CD4-positive, alpha-beta T cell treated with Interleukin-6 at 100 ng/mL for 8 hours (primary cell): ENCODE measurements at places on chromosomes 4 and X.

DNA sequence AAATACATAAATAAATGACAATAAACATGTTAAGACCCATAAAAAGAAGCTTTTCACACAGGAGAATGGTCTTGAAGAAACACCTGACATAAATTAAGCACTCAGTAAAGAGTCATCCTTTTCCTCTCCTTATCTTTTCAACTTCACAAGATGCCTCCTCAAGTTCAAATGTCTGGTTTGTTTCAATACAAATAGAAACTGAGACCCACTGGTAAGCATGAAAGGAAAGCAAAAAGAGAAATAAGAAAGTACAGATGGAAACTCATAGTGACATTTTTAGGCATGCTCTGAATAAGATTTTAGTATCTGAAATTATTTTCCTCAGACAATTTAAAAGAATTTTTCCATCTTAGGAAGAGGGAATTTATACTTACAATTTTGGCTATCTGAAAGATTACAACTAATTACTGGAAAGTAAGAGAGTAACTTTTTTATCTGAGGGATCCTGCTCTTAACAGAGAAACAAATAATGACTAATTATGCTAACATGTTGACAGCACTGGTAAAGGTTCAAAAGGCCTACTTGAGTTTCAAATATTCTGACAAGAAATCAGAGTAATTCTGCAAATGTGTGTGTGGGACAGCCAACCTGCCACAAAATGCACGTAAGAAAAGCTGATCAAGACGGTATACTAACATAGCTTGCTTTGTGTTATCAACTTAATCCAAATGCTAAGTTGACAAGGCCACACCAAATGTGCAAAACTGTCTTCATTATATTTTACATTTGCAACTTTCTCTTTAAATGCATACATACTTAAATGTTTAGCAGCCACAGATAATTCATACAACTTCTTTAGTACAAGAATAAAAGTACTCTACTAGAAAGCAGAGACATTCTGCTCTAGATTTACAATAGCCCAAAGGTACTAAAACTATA is 113.0 kb downstream of the IQCM start:
- DNase-seq: no peak

DNA sequence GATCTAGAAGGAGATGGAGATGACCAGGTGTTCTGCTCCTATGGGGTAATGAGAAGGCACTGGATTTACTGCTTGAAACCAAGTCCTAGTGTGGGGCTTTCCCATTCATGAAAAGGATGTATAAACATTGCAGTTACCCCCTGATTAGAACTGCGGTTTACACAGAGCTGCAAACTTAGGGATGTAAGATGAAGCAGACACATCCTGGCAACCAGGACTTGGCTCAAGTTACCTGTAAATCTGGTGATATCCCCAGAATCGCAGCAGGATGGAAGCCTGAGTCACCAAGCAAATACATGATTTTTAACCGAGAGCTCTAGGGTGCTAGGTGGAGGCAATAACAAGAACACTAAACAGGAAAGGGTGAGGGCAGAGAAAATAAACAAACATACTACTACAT is 178.6 kb upstream of the MAMLD1 start:
- DNase-seq: no peak

GRCh38 chr4:99518601-99519295 is 7.9 kb downstream of the C4orf17 start:
- no peak for DNase-seq

- DNase-seq: no peak
These were observed 6.8 kb downstream of the PYURF start for GRCh38 chr4:88516746-88517145.

GRCh38 chr4:80074069-80074468 is 1.0 kb upstream of the ANTXR2 start:
- no peak for DNase-seq

GRCh38 chr4:173252024-173252935 is 81.9 kb downstream of the HMGB2 start:
- no peak for DNase-seq

GRCh38 chrX:72573158-72573511 is 492 bp upstream of the HDAC8 start:
- no peak for DNase-seq

GRCh38 chrX:16797358-16797757 is 11.1 kb downstream of the TXLNG start:
- DNase-seq: no peak

- peak; percentile 74 for DNase-seq
These were observed 40.4 kb downstream of the ENPEP start for GRCh38 chr4:110516106-110516922.

DNA sequence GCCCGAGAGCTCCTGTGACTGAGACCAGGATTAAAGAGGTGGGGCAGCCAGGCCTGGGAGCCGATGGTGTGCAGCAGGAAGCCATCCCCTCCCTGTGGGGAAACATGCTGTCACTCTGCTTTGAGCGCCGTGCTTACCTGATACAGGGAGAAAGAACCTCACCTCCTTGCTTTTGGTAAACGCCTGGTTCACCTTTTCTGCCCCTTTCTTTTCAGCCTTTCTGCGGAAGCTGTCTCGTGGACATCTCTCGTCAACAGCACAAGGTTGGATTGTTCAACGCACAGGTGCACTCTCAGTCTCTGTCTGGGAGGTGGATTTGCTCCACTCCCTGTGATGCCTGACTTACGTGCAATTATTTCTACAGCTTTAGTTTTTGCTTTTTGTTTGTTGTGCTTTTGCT is 12.0 kb downstream of the ZFYVE28 start:
- DNase-seq: no peak

DNA sequence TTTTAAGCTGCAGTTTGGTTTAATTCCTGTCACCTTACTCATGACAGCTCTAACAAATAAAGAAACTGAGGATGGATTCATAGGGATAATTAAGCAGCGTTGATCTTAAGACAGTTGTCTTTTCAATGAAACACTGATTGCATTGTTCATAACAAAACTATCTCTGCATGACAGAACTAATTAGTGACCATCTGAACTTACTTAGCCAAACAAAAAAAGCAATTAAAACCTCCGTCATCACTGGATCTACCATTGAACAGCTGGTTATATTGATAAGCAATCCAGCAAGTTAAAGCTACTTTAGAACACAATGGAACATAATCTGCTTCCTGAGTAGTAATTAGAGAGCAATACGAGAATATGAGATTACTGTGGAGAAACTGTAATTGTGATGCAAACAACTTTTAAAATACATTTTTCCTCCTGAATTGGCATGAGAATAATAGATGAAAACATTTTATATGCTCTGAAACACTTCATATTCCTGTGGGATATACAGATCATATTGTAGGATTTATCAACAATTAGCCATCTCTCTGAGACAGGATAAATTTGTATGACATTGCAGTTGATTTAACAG is 2576.8 kb downstream of the PCDH7 start:
- no peak for DNase-seq

- no peak for DNase-seq
These were observed 390.1 kb downstream of the ANKRD50 start for GRCh38 chr4:124322234-124323065.

DNA sequence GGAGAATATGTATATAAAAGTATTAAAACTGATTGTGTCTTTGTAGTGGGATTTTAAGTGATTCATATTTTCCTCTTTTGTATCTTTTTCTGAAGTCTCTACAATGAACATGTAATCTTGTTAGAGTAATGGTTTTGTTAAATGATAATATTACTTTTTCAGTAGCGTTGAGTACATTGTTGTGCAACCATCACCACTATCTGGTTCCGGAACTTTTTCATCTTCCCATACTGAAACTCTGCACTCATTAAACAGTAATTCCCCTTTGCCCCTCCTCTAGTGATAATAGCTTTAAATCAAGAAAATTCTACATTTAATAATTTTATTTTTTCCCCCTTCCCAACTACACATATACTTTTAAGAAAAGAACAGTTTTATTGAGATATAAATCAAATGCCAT is 23.3 kb downstream of the SHROOM3 start:
- DNase-seq: no peak

DNA sequence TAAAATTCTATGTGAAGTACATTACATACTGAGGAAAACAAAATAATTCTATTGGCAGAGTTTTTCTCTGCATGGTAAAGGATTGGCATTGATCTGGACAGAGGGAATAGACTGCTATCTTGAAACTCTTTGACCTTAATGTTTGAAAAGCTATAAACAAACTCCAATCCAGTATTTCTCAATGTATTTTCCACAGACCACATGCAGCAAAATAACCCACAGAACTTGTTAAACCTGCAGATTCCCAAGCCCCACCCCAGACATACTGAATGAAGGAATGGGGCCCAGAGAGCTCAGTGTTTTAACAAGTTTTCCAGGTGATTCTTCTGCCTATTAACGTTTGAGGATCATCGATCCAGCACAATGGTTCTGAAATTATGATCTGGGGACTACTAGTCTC is 15.7 kb downstream of the RNF128 start:
- DNase-seq: no peak

DNA sequence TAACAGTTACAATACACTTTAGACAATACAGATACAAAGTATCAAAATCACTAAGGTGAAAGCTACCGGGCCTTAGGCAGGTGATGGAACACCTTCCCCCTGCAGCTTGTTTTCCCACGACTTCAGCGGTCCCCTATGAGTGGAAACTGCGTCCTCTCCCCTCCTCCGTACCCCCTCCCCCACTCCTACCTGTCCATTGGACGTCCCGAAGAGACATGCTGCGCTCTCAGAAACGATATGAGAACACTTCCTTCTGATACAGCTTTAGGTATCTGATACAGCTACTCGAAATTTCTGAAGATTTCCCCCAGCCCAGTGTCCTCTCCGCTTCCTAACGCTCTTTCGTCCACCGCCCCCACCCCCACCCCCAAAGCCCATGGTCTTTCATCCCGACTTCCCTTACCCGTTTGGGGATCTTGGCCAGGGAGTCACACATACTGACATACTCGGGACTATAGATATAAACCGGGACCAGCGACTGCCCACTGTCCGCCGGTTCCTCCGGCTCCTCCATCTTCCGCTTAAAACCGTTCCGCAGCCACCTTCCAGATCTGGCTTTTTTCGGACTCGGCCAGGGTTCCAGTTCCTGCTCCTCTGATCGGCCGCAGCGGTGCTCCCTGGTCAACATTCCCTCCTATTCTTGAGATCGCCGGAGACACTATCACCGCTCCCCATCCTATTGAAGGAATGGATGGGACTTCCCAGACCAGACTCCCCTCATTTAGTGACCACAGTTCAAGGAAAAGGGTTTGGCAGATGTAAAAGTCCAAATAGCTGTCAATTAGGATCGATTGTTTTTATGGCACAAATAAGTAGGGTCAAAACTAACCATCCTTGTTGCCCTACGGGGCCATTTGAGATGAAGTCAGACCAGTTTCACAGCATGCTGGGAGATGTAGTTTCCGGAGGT is at the start of gene HDAC8:
Gene HDAC8 (minus strand): TSS at position 596 of the 910 bp plus-strand sequence. CDS start 82 bp downstream, at position 514.
- peak; percentile 53 for DNase-seq

GRCh38 chr4:91936311-91936710 is 367.5 kb upstream of the GRID2 start:
- DNase-seq: no peak

GRCh38 chrX:101430457-101431078 is 22.5 kb downstream of the HNRNPH2 start:
- no peak for DNase-seq

DNA sequence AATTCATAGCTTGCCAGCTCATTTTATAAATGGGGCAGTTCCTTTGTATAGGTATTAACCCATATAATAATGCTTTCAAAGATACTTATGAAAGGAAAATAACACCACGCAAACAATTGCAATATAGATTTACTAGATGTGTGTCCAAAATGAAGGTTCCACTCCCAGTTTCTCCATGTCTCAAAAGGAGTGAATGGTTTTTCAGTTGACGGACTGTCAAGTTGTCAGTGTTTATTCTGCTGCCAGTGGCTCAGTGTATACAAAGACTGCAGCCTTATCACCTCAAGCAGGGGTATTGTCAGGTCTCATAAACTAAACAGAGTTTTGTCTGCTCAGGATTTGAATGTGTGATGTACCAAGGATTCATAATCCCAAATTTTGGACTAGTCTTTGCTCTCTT is 585.3 kb upstream of the ATOH1 start:
- DNase-seq: no peak

GRCh38 chr4:184281231-184282139 is 63.8 kb upstream of the ENPP6 start:
- DNase-seq: no peak

GRCh38 chr4:86565651-86566050 is 28.5 kb upstream of the PTPN13 start:
- no peak for DNase-seq

DNA sequence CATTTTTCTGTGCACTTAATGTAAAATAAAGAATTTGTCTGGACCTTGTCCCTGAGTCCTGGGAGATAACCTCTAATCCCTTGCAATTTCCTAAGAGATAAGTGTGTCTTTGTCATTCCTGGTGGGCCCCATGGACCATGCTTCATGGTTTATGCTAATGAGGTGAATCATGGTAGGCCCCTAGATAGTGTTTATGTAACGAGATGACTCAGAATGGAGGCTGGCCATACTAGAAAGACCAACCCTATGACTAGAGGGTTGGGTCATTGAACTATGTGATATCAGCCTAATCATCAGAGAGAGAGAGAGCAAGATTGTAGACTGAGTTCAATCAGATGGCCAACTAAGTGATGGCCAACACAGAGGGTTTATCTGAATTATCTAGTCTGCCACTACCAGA is 64.2 kb upstream of the NHSL2 start:
- DNase-seq: no peak

DNA sequence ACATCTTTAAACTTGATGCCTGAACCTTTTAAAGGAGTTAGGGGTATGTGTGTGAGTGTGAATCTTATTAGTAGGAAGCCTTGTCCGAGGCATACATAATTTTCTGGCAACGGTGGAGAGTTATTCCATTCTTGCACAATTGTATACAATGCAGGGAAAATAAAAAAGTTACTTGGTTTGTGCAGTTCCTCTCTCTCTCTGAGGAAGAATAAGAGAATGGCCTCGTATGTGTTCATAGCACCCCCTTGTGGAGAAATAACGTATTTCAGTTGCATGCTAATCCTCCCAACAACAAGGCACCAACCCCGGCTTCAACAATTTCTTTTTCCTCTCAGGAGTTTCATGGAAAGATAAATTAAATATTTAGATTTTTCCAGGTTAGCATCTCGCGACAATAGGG is 33.7 kb upstream of the FGF13 start:
- peak; percentile 37 for DNase-seq

DNA sequence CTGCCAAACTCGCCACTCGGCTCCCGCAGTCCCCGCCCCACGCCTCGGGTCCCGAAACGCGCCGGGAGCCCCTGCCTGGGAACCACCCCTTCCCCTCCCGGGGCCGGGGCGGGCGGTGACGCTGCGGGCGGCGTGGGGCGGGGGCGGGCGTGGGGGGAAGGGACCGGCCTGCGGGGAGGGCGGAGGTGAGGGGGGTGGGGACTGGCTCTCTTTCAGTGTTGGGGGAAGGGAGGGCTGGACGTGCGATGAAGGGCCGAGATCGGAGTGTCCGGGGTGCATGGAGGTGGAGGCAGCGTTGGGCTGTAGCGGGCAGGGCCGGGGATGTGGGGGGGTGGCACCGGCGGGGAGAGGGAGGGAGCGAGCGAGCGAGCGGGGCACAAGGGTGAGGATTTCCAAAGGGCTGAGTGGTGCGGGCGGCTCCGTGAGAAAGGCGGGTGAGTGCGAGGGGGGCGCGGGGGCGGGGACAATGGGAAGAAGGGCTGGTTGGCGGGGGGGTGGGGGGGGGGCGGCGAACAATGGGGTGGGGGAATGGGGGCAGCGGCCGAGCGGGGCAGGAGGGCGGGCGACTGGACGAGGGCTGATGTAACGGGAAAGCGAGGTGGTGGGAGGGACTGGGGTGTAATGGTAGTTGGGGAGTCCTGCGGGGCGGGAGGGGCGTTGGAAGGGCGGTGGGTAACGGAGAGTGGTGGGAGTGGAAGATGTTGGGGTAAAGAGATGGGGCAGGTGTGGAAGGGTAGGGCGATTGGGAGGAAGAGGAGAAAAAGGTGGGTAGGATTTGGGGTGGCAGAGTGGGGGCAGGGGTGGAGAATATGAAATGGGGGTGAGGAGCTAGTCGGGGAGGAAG is 578 bp downstream of the DCUN1D4 start:
- peak; percentile 37 for DNase-seq
